Right renal cortex interstitium (tissue), 3 donors: ENCODE measurements at places on chromosomes 5 and 9. TPM values are rescaled to one million over a fixed set of nuclear protein-coding genes. Genes with fewer than 3 reads are reported as not detected.

- no peak for DNase-seq
Observed at GRCh38 chr5:14199902-14200301, 56.8 kb downstream of the TRIO start.

GRCh38 chr5:120564013-120564412, 99.9 kb downstream of the PRR16 start:
- no peak for DNase-seq

DNA sequence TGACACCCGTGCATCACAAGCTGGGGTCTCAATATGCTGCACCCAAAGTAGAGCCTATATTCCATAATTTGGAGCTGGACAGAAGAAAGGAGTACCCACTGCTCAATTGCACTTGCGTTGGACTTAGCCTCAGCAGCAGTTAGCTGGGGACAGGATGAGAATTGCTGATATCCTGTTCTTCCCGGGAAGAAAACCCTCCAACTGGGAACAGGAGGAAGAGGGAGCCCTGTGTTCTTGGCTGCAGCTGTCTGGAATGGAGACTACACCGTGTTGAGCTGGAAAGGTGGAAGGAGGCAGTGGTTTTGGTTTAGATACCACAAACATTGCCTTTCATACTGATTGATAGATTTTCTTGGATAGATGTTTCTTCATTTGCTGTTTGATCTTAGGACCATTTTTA, 24.6 kb downstream of the CNTLN start:
- no peak for DNase-seq

DNA sequence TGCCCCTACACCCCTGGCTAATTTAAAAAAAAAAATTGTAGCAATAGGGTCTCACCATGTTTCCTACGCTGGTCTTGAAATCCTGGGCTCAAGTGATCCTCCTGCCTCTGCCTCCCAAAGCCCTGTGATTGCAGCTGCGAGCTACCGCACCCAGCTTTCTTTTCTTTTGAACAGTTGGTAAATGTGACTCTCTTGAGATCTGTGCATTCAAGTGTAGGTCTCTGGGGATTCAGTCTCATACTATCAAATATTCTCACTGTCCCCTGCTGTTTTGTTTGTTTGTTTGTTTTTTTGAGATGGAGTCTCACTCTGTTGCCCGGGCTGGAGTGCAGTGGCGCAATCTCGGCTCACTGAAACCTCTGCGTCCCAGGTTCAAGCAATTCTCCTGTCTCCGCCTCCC, 42.3 kb upstream of the CXXC5 start:
- DNase-seq = no peak

Gene PAEP
- polyA plus RNA-seq = not detected

DNA sequence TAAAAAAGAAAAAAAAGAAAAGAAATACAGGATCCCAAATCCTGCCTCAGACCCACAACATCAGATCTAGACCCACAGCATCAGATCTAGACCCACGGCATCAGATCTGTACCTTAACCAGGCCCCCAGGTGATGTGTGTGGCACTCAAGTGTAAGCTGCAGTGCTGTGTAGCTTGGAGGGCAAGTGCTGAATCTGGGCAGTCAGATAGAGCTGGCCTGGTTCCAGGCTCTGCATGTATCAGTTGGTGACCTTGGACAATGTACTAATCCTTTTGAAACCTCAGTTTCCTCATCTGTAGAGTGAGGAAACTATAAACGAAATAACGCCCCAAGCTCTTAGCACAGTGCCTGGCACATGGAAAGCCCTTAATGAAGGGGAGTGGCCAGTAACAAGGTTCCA, 16.7 kb downstream of the COL15A1 start:
- DNase-seq = no peak

Gene SLCO6A1
- polyA plus RNA-seq = not detected

Gene GTF3C4
- polyA plus RNA-seq = 27.6 TPM

GRCh38 chr9:82223442-82223841, 234.9 kb downstream of the SPATA31D1 start:
- DNase-seq = no peak

Gene GFRA3
- polyA plus RNA-seq = 3.8 TPM

DNA sequence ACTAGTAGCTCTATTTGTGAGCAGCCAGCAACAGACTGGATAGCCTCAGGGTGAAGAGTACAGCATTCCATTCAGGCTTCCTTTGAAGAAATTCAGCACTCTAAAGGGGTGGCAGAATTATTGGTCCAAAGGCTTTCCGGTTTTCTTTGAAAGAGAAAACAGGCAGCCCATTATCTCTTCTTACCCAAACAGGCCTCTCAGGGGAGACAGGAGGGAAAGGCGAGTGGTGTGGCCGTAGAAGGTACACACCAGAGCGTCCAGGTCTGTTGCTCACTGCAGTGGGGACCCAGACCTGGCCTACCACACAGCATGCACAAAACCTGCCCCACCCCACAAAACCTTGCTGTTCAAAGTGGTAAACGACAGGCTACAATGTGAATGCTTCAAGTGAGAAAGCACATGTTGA, 83.3 kb downstream of the ZNF608 start:
- no peak for DNase-seq

Gene SNAPC4
- polyA plus RNA-seq = 12.1 TPM

- DNase-seq = no peak
Observed at GRCh38 chr5:133900534-133901270, 67.7 kb downstream of the C5orf15 start.

DNA sequence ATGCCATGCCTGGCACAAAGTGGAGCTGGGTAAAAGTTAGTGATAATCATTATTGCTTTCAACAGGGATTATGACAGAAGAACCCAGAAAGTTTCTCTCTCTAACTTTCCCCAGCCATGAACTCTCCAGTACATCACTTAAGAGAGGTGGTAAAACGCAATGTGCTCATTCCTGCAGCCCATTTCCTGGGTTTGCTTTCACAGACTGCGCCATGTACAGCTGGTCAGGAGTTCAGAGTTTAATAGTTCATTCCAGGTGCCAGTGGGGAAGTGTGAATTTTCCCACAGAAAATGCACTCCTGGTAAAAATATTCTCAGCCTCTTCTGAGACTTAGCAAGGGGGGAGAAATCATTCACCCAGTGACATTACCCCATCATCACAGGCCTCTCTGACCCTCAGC, 35.5 kb downstream of the ADAM19 start:
- no peak for DNase-seq

- no peak for DNase-seq
Observed at GRCh38 chr5:180180421-180180820, 28.6 kb downstream of the RASGEF1C start.

- no peak for DNase-seq
Observed at GRCh38 chr5:60538955-60539866, 160.8 kb downstream of the DEPDC1B start.

Gene PDE6A
- polyA plus RNA-seq = 0.14 TPM

Gene COL23A1
- 5.2 TPM for polyA plus RNA-seq

GRCh38 chr5:10456583-10457420, 15.1 kb downstream of the ROPN1L start:
- DNase-seq = no peak

DNA sequence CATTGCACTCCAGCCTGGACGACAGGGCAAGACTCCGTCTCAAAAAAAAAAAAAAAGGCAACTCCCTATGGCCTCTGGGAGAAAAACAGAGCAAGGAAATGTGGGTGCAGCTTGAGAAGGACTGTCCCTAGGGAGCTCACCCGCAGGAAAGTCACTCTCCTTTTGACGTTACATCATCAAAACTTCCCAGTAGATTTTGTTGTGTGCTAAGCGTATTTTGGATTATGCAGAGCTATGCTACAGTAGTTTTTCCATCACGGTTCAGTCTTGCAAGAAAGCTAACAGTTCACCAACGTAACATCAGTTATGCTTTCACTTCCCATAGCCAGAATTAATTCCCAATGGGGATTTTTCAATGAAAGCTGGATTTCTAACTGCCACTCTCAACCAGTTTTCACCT, 138.8 kb downstream of the HSD17B3 start:
- DNase-seq = no peak

GRCh38 chr9:136098844-136099243, 3.8 kb upstream of the NACC2 start:
- DNase-seq = no peak

Gene ARID3C
- 0.21 TPM for polyA plus RNA-seq

- no peak for DNase-seq
Observed at GRCh38 chr9:134101623-134102149, 33.9 kb upstream of the BRD3 start.

GRCh38 chr9:98409719-98410118, 154.3 kb upstream of the TBC1D2 start:
- no peak for DNase-seq

- DNase-seq = no peak
Observed at GRCh38 chr9:12771891-12772290, 2.9 kb upstream of the LURAP1L start.

Gene SLC25A2
- polyA plus RNA-seq = not detected

Gene CHSY3
- 5.3 TPM for polyA plus RNA-seq
